ENCODE measurements at places on chromosomes 7 and 10.

GRCh38 chr7:115081772-115082171, 159.9 kb downstream of the MDFIC start:
- DNase-seq, result no peak

- no peak for DNase-seq
Measured at GRCh38 chr10:15280462-15280861, 90.6 kb downstream of the FAM171A1 start.

DNA sequence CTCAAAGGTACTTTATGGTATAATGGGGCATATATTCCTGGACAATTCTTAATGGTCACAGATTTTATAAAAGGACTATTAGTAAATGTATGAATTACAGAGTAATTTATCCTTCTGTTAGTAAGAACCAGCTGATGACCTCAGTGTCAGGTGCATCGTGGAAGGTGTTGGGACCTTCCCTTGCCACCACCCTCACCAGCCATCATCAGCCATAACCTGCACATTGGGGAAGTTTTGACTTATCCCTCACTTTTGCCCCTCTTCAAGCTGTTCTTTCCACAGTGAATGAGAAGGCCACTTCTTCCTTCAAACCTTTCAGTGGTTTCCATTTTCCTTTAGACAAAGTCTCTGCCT, 52.2 kb downstream of the FIGNL1 start:
- DNase-seq, result no peak

- no peak for DNase-seq
Measured at GRCh38 chr7:155516466-155516865, 29.9 kb downstream of the CNPY1 start.

- no peak for DNase-seq
Measured at GRCh38 chr7:154699417-154699816, 303.5 kb downstream of the PAXIP1 start.

GRCh38 chr7:86776136-86776535, 132.4 kb downstream of the GRM3 start:
- no peak for DNase-seq

DNA sequence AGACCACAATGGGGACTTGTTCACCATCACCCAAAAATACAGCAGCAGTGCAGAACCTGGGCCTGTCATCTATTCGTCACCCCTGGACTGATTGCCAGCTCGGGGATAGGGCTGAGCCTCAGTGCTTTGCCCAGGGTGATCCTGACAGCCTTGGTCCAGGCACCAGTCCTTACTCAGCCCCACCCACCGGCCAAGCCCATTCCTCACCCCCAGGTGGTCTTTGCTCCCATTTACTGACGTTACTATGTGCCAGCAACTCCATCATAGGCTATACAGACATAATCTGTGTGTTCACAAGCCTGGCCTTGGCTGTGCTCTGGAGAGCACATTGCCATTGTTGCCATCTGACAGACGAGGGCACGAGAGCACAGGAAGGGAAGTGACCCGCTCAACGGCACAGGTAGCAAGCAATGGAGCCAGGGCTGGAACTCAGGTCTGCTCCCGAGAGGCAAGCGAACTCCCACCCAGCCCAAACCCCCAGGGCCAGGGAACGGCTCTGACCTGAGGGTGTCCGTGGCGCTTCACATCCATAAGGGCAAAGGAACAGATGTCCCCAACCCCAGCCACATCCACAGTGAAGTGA, 6.8 kb downstream of the ATG9B start:
- no peak for DNase-seq

Measured in activated CD4-positive, alpha-beta T cell treated with anti-CD3 and anti-CD28 coated beads for 24 hours (primary cell).